ENCODE measurements at places on chromosomes 7 and 10. TPM values are rescaled to one million over a fixed set of nuclear protein-coding genes. Genes with fewer than 3 reads are reported as not detected.
A peak's percentile ranks its signal among the peaks of the same experiment; 100 is the strongest.

GRCh38 chr10:80988755-80989154 is 451.1 kb downstream of the SH2D4B start:
- DNase-seq: no peak

DNA sequence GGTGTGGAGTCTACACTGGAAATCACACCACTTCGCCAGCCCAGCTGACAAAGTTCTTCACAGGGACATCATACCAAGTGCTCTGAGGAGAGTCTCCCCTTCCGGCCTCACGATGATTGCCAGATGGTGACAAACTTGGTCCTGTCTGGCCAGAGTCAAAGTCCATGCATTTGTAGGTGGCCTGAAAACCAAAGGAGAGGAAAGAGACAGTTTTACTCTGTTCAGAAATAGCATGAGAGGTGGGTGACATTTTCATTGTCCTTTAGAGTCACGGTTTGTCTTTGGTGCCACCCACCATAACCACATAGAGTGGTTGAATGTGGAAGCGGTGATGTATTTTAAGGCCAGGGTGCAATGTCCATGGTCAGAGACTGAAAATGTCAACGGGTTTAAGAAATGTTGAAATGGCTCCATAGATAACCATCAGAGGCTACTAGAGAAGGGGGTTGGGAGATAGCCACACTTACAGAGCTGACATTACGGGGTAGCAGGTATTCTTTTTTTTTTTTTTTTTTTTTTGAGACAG is 33.0 kb downstream of the BTBD16 start:
- DNase-seq: no peak

ORC5 gene
- total RNA-seq: 26.4 TPM

DNA sequence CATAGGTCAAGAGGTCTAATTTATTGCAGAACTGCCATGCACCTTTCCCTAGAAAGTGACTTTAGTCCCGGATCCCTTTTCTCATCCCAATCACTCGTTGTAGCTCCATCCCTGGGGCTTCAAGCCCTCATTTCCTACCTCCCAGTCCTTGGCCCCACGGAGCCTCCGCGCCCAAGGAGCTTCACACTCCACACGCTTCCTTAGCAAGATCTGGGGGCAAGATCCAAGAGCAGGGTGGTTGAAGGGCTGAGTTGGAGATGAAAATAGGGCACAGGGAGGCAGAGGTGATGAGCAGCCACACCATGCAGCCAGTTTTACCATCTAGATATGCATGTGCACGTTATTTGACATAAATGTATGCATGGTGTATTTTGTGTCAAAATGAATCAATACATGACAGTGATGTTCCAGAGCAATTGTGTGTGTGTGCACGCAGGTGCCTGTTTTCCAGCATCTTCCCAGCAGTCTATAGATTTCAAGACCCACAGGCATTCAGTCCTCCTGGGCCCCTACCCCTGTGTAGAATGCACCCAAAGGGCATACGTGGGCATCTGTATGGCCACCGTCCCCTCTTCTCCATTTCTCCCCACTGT is 6.0 kb upstream of the TRPV6 start:
- no peak for DNase-seq

GRCh38 chr10:130814610-130815009 is 496.9 kb downstream of the TCERG1L start:
- no peak for DNase-seq

PSD gene
- 10.7 TPM for total RNA-seq

- no peak for DNase-seq
Measured at GRCh38 chr7:102122026-102122425, 164.6 kb upstream of the SH2B2 start.

ORAI2 gene
- 41.8 TPM for total RNA-seq

DNA sequence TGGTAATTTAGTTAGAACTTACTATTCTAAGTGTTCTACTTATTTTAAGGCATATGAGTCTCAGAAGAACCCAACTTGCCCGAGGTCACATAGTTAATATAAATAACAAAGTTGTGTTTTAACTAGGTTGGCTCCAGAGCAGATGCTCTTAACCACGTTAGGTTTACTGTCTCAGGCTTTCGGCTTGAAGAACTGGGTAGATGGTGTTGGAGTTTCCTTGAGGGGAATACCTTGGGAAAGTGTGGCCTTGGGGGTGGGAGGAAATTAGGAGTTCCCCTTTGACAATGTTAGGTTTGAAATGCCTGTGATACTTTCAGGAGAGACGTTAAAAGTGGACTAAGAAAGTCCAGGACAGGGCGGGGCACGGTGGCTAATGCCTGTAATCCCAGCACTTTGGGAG is 9.6 kb downstream of the ZNF398 start:
- no peak for DNase-seq

GRCh38 chr7:128398016-128398840 is 11.6 kb downstream of the IMPDH1 start:
- peak; percentile 51 for DNase-seq

DNA sequence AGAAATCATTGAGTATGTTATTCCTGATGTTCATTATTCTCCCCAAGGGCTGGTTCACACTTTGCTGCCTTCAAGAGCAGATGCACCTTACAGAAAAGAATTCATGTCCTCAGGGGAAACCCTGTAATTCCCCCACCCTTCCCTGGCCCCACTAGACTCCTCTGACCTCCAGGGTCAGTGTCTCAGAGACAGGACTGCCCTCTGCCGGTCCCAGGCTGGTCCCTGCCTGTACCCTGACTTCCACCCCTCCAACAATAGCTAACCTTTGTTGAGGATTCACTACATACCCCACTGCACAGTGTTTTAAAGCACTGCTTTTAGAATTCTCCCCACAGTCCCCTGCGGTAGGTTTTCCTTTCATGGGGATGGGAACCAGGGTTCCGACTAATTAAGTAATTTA is 4.4 kb upstream of the SEPHS1 start:
- no peak for DNase-seq

GRCh38 chr10:77537720-77538373 is 99.8 kb downstream of the KCNMA1 start:
- no peak for DNase-seq

DNA sequence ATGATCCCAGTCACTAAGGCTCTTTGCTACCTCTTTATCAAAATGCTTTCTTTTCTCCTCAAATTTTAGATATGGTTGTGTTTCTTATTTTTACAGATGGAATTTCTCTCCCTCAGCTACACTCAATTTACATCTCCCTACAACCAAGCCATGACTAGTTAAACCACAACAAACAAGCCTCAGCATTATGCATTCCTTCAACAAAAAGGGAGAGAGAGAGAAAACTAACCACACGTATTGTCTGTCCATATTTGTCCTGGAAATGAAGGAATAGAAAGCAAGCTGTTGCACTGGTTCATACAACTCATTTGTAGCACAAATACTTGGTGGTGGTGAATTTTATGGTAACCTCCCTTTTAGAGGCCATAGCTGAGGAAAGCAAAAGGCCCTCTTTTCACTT is 286.4 kb downstream of the AHR start:
- DNase-seq: no peak

- DNase-seq: no peak
Measured at GRCh38 chr7:731440-732085, 4.5 kb upstream of the PRKAR1B start.

- no peak for DNase-seq
Measured at GRCh38 chr10:112961609-112962008, 11.6 kb downstream of the TCF7L2 start.

DNA sequence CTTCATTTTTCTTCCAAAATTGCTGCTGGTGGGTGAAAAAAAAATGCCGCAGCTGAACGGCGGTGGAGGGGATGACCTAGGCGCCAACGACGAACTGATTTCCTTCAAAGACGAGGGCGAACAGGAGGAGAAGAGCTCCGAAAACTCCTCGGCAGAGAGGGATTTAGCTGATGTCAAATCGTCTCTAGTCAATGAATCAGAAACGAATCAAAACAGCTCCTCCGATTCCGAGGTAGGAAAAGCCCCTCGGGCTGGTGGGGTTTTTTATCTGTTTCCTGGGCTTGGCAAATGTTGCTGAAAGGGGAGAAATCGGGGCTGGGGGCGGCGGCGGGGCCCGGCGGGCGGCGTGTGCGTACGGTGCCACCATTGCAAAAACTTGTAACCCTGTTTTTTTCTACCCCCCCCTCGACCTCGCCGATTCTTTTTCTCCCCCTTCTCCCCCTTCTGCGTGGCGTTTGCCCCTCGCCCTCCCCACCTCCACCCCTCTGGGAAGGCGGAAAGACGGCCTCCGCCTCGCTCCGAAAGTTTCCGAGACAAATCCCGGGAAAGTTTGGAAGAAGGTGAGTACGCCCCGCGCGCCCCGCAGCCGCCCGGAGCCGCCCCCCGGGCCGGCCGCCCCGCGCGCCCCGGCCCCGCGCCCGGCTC is 789 bp downstream of the TCF7L2 start:
- DNase-seq: no peak

- DNase-seq: no peak
Measured at GRCh38 chr7:99000904-99001465, 122.7 kb downstream of the TRRAP start.

- DNase-seq: no peak
Measured at GRCh38 chr10:126907423-126907970, 2.3 kb downstream of the DOCK1 start.

GRCh38 chr10:72012796-72013195 is 48.6 kb downstream of the CHST3 start:
- no peak for DNase-seq

GFRA1 gene
- total RNA-seq: 8.7 TPM

- DNase-seq: no peak
Measured at GRCh38 chr10:132590752-132591121, 53.1 kb downstream of the INPP5A start.

- no peak for DNase-seq
Measured at GRCh38 chr10:70587045-70587658, 15.4 kb downstream of the PRF1 start.

Measured in progenitor cell of endocrine pancreas (in vitro differentiated cells).